Activated CD4-positive, CD25-positive, alpha-beta regulatory T cell treated with anti-CD3 and anti-CD28 coated beads, Interleukin-2, amount 50 U/mL, for 16 hours (primary cell): ENCODE measurements at places on chromosomes 7 and 10.

DNA sequence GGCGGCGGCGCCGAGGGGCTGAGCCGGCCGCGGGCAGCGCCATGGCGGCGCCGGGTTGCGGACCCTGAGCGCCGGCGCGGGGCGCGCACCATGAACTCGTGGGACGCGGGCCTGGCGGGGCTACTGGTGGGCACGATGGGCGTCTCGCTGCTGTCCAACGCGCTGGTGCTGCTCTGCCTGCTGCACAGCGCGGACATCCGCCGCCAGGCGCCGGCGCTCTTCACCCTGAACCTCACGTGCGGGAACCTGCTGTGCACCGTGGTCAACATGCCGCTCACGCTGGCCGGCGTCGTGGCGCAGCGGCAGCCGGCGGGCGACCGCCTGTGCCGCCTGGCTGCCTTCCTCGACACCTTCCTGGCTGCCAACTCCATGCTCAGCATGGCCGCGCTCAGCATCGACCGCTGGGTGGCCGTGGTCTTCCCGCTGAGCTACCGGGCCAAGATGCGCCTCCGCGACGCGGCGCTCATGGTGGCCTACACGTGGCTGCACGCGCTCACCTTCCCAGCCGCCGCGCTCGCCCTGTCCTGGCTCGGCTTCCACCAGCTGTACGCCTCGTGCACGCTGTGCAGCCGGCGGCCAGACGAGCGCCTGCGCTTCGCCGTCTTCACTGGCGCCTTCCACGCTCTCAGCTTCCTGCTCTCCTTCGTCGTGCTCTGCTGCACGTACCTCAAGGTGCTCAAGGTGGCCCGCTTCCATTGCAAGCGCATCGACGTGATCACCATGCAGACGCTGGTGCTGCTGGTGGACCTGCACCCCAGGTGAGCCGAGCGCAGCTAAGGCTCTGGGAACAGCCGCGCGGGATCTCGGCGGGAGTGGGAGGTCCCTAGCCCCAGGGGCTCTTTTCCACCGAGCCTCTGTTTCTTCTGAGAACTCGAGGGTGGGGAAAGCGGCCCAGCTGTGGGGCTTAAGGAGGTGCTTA is at the start of gene GPR26:
Gene GPR26, plus strand, starts transcription at position 38 of the 919 bp plus-strand sequence. Its CDS starts 53 bp downstream, at position 91.
- no peak for DNase-seq

- DNase-seq = no peak
Measured at GRCh38 chr7:106134241-106134640, 22.1 kb upstream of the SYPL1 start.

- DNase-seq = no peak
Measured at GRCh38 chr7:96624954-96625353, 84.7 kb downstream of the SEM1 start.

DNA sequence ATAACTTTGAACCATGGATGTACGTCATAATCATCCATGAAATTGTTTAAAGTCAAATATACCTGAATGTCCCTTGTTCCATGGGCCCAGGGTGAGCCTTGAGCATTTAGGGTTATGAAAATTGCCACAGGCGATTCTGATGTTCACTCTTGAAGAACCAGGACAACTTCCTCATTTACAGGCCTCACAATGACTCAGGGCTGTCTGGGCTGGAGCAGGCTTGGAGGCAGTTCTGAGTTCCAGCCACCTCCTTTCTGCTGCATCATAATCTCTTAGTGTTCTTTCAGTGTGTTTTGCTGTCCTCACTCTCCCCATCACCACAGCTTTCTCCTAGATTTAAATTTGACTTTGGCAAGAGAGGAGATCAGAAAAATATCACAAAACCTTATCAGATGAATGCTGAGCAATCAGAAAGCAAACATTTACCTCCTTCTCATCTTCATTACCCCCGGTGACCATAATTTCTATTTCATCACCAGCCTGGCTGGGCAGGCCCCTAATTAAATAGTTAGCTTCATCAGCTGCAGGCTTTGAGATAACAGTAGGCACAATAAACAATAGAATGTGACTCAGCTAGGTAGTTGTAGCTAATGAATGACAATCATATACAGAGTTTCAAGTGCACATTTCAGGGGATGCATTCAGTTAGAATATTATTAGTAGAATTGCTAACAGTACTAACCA is 571.0 kb downstream of the SH2D4B start:
- DNase-seq = no peak

DNA sequence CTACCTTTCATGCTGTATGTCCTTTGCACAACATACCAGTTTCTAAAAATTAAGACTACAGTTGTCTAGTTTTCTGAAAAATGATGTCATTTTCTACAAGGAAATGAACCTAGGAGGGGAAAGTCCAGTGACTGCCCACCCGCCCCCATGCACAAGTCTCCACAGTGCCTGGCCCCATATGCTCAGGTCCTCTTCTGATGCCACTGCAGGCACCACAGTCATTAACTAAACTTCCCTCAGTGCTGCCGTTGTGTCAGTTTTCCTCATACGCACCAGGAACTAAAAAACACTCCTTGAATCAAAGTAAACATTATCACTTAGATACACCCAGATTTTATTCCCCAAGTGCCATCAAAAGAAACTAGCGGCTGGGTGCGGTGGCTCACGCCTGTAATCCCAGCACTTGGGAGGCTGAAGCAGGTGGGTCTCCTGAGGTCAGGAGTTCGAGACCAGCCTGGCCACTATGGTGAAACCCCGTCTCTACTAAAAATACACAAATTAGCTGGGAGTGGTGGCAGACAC is 6.9 kb upstream of the TNS3 start:
- DNase-seq = no peak

DNA sequence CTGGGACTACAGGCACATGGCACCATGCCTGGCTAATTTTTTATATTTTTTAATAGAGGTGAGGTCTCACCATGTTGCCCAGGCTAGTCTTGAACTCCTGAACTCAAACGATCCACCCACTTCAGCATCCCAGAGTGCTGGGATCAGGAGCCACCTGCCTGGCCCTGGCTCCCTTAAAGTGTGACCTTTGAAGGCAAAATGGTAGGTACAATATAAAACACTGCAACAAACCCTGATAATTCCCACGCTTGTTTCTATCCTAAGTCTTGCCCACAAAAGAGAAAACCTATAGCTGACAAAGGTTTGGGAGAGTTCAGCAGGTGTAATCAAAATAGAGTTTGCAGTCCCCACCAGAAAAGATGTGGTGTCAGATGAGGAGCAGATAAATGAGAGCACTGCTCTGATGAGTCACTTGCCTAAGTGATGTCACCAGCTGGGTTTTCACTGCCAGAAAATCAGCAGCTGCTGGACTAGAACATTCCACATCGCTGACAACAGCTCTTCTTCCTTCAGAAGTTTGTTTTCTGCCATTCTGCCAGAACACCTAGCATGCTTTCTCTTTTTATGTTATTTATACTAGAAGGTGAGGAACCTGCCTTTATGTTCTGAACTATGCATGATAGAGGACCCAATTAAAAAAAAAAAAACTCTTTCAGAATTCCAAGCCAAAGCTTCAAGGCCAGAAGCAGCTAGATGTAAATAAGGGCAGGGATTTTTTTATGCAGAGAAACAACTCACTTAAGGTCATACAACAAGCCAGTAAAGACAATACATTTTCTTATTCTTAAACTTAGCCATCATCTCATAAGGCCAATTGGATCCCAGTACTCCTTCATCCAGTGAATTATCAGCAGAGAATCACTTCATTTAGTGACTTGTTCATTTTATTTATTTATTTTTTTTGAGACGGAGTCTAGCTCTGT is 18.0 kb downstream of the PURB start:
- DNase-seq = no peak

DNA sequence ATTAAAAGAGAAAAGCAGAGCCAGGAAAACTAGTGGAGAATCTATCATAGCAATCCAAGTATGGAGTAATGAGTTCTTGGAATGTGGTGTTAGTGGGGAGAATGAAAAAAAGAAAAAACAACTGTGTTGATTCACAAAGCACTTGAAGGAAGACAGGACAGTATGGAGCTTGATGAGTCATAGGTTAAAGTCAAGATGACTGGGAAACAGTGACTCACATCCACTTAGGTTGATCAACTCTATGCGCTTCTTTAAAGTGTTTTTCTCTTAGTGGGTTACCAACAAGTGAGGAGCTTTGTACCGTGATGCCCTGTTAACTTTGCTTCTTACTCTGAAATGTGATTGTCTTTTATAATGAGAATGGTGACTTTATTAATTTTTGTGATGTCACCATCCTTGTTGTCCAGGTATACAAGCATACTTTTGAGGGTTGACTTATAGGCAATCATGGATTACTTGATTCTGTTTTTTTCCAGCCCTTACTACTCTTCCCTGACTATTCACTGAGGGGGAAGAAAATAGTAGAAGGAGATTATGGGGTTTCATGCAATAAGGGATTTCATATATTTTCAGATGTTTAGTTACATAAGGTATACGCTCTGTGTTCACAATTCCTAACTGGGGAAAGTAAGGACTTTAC is 32.1 kb upstream of the MDFIC start:
- DNase-seq = no peak

DNA sequence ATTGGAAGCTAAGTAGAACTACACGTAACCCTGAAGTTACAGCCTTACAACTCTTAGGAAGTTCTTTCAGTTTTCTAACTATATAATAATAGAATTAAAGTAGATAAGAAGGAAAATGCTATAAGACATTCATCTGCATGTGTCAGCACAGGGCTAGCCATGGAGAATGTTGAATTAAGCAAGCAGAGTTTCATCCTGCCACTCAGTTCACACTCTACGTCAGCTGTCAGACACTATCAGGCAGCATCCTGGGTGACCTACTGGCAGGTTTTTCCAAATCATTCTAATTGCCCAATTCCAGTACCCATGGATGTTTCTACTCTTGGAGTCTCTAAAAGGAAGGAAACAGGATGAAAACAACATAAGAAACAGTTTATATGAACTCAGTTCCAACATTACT is 45.0 kb upstream of the LRRTM3 start:
- no peak for DNase-seq
